Tibial nerve (tissue), 4 donors: ENCODE measurements at places on chromosomes 5 and 9. TPM values are rescaled to one million over a fixed set of nuclear protein-coding genes. Genes with fewer than 3 reads are reported as not detected.

DNA sequence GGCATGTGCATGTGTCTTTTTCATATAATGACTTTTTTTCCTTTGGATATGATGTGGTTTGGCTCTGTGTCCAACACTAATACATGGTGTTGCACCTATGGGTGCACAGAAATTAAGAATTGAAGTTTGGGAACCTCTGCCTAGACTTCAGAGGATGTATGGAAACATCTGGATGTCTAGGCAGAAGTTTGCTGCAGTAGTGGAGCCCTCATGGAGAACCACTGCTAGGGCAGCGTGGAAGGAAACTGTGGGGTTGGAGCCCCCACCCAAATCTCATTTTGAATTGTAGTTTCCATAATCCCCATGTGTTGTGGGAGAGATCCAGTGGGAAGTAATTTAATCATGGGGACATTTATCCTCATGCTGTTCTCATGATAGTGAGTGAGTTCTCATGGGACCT, 235.0 kb upstream of the TRPC7 start:
- no peak for DNase-seq

DNA sequence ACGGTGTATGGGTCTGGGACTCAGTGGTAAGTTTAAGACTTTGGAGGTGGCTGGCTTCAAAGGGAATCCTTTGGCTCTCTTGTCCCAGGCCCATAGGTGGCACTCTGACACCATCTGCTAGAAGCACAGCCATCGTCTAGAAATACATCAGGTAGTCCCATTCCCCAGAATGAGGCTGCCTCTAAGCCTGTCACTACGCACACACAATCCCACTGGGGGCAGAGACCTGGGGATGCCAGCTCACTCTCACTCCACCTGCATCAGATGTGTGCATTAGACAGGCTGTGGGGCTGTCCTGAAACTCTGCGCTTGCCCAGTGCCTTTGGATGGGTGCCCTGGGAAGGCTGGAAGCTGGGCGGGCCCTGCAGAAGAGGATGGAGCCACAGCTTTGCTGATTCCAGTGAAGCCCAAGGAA, 127.5 kb upstream of the PANK3 start:
- DNase-seq: no peak

EFNA5 gene
- total RNA-seq: 6.3 TPM

DNA sequence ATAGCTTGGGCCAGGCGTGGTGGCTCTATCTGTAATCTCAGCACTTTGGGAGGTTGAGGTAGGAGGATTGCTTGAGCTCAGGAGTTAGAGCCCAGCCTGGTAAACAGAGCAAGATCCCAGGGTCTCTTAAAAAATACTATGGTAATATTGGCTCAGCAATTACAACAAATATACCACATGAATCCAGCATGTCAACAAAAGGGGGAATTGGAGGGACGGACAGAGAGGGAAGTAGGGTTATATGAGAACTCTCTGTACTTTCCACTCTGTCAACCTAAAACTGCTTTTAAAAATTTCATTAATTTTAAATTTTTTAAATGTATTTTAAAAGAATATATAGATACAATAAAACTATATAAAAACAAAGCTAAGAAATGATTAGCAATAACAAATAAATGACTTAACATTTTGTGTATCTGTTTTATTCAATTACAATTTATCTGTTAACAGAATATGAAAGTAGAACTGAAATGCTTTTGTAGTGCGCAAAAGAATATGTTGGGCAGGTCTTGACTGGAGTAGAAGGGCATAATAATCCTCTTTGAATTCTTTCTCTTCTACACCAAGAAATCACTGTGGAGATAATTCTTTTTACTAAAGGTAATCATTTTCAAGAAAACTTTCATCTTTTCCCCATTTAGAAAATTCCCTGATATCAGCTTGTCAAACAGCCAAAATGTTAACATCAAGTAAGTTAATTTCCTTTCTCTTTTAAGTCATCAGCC, 12.9 kb upstream of the CDC42SE2 start:
- no peak for DNase-seq

GRCh38 chr9:112846528-112847488, 43.9 kb downstream of the SLC46A2 start:
- no peak for DNase-seq

GRCh38 chr9:116700882-116701865, 14.1 kb downstream of the TRIM32 start:
- no peak for DNase-seq

DNA sequence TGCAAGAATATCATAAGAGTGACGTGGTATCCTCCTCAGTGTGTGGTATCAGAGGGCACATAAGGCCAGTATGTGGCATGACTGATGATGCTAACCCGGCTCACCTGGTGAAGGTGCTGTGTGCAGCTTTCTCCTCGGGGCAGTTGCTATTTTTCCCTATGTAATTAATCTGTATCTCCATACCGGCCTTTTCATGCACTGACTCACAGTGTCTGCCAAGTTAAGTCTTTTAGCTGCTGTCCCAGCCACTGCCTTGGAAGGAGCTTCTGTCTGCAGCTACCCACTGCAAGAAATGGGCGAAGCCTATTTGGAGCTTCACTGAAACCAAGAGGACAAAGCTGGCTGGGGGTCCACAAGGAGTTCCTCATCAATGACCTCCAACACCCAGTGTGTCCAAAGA, 46.0 kb downstream of the NXNL2 start:
- DNase-seq: no peak

SELENOP gene
- 808 TPM for total RNA-seq

KIF24 gene
- 1.9 TPM for total RNA-seq
